ENCODE measurements at places on chromosomes 7 and 10. TPM values are rescaled to one million over a fixed set of nuclear protein-coding genes. Genes with fewer than 3 reads are reported as not detected.

GRCh38 chr7:22696541-22697228 lies 30.3 kb upstream of the IL6 start:
- DNase-seq: no peak

Gene DIP2C
- total RNA-seq: 20.4 TPM

Gene KLHL7
- total RNA-seq: 54.8 TPM

GRCh38 chr10:76644476-76644875 lies 993.1 kb downstream of the KCNMA1 start:
- no peak for DNase-seq

DNA sequence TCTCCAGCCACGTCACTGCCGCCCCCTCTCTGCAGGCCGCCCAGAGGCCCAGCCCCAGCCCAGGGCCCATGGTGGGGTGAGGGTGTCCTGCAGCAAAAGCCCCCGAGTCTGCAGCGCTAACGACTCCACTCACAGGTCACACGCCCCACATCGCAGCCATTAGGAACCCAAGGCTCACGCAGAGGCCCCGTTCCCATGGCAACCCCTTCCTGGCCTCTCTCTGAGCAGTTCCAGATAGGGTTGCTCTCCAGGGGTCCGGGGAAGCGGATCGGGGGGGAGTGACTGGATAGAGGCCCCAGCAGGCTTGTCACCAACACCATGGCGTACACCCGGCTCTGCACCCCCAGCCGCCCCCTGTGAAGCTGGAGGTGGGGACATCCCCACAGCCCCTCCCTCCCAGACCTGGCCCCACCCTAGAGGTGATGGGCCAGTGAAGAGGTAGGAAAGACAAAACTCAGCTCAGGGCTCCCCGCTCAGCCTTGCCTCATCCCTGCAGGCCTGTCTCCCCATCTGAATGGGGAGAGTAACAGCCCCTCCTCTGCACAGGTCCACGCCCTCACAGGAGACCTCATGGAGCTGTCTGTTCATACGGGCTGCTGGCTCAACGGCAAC lies 41.2 kb downstream of the TNRC18 start:
- DNase-seq: no peak

DNA sequence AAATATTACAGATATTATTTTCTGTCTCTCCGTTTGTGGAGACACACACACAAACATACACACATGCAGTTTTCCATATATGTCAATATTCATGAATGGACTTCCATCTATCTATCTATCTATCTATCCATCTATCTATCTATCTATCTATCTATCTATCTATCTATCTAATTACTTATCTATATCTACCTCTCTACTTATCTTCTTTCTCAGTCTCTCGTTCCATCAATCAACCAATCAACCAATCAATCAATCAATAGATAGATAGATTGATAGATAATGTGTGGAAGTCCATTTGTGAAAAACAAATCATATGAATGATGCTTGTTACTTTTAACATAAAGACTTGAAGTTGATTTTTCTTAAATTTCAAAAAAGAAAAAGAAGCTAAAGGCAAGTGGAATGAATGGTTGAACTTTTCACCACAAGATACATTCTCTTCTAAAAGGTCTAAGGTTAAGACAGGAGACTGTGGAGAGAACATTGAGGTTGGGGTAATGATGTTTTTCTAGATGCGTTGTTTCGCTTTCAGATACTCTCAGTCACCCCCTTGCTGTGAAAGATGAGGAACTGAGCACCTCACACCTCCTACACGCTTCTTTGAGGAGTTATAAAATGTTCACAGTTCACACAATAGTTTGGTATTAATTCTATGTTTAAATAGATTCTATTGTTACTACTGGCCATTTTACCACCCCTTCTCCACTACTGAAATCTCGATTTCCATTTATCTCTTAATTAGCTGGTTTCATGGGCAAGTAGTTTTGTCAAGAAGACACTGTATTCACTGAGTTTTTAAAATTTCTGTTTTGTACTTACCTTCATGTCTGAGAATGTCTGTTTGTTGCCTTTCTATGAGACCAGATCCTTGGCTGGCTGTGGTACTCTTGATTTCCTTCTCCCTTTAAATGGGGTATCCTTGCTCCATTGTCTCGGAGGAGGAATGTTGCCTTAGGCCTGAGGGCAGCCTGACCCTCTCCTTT lies 114.1 kb downstream of the EMX2 start:
- no peak for DNase-seq

DNA sequence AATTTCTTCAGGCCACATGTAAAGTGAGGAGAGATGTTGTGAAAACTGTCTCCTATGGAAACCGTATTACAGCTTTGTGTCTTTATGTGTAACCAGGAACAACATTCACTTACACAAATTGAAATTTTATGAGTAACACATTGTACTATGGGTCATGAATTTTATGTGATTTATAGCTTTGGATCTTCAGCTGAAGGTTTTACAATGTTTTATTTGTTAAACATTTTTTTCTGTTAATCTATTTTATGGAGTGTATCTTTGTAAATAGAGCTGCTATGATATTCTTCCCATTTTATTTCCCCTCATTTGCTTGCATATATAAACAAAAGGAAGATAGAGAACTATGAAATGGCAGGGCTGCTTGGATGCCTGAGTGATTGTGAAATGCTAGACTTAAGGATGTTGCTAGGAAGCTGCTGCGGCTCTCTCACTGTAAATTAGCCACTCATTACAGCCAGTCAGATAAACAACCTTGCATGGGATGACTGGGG lies 104.5 kb upstream of the PCLO start:
- peak; percentile 49 for DNase-seq

DNA sequence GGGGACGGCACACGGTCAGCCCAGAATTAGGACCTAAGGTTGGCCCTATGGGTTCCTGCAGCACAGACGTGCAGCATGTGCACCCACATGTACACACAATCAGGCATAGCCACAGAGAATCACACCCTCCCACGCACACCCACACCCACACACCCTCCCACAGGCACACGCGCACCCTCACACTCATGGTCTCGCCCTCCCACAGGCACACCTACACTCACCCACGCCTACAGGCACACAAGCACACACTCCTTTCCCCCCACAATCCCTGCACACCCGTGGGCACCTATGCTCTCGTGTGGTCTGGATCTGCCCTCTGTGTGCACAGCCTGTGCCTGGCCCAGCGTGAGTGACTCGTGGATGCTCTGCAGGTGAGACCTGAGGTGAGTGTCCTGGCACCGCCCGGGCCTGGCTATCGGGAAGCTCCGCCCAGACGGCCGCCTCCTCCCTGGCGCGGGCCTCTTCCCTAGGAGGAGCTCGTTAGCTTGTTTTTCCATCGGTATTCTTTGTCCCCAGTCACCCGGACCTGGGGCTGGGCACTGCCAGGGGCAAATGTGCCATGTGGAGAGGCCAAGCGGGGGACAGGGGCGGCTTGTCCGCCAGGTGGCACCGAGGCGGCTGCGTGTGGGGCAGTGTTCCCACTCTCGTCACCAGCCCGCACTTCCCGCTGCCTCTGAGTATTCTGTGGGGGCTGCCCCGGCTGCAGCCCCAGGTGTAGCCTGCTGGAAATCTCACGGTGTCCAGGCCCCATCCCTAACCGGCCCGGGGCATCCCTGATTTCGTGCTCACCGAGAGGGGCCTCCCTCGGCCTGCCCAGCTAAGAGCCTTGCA lies 110.2 kb upstream of the FAM20C start:
- DNase-seq: no peak

- DNase-seq: no peak
These were observed 20.0 kb upstream of the SMO start for GRCh38 chr7:129168231-129169021.

GRCh38 chr10:4103603-4104002 lies 318.6 kb upstream of the KLF6 start:
- DNase-seq: no peak

Data from kidney epithelial cell (primary cell).